ENCODE measurements at places on chromosomes 4 and X.

DNA sequence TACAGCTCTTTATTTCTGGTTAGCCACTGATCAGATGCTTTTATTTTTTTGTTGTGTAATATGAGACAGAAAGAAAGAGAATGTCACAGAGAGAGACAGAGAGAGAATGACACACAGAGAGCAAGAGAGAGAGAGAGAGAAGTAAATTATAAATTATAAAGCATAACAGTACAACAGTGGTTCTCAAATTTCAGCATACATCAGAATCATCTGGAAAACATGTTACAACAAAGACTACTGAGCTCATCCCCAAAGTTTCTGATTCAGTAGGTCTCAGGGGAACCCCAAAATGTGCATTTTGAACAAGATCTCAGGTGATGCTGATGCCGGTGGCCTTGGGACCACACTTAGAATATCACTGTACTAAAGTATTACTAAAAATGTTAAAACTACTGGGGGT is 245.8 kb upstream of the DIAPH2 start:
- DNase-seq, result no peak

DNA sequence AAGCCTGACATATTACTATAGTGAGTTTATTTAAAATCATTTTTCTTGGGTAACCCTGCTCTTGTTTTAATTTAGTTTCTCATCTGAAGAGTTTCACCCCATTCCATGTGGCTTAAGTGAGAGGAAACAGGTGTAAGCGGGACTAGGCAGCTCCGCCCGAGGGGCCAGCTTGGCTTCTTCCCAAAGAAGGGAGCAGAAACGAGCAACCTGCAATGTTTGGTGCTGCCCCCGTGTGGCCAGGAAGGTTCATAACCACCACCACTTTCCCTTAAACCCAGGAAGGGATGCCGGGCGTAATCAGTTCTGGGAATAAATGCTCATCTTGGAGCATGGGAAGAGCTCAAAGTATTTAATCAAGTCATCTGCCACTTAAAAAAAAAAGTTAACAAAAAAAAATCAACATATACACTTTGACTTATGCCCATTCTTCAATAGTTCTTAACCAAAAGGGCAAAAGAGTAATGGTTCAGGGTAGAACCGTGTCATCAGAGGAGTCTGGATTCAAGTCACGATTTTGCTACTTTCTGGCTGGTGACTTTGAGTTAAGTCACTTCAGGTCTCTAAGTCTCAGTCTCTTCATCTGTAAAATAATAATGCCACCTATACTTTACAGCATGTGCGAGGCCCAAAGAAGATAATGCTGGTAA is 147.9 kb downstream of the NSUN7 start:
- peak; percentile 42 for DNase-seq

GRCh38 chr4:76856243-76857073 is 41.5 kb downstream of the SOWAHB start:
- DNase-seq, result no peak

GRCh38 chr4:95050980-95051701 is 293.4 kb downstream of the BMPR1B start:
- DNase-seq, result no peak

- DNase-seq, result no peak
Measured at GRCh38 chr4:4533461-4534169, 8.2 kb downstream of the STX18 start.

DNA sequence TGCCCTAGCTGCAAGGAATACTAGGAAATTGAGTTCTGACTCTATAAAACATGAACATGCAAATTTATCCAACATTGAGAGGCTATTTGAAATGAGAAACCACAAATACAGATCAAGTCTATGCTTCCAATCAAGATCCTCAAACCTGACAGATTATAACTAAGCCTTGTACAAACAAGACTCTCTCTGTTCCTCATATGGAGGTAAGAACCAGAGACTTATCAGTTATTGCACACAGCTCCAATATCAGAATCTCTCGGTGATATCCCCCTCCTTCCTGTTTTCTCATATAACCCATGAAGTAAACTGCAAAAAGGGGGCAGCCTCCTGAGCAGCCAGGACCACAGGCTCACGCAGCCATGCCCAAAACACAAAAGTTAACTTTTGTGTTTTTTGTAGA is 36.5 kb downstream of the FBXW7 start:
- no peak for DNase-seq

DNA sequence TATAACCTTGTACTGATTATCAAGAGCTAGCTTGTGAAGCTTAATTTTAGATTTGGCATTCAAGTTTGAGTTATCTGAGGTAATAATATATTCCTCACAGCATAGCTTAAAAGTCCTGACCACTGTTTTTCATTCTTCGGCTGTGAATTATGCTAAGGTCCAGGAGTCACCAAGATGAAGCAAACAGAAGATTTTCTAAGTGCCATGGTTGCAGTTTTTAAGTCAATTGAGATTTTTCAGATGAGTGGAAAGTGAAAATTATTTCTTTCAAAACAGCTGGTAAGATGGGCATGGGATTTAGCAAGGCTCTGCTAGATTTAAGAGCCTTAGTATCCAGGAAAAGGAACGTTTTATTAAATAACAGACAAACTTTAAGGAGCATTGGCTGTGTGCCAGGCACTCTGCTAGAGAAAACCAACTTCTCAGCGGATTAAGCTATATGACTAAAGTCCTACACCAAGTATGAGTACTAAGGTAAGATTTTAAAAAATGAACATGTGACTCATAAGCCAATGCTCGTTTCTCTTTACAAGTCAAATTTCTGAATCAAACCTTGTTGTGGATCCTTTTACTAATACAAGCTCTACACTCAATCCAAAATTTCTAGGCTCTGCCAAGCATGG is 149.9 kb upstream of the IL15 start:
- no peak for DNase-seq

DNA sequence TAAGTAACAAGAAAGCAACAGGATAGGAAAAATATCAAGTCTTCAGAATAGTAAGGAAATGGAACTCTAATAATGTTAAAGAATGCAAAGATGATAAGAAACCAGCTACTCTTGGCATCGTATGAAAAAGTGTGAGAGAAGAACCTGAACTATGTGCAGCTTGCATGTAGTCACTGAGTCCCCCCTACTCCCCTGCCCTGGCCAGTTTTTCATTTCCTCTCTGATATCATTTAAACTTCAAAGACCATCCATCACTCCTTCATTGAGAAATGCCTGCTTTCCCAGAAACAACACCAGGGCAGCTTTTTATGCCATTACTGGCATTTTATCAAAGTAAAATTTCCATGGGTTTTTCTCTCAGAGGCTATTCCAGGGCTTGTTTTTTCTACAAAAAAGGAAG is 28.1 kb downstream of the INPP4B start:
- DNase-seq, result no peak

DNA sequence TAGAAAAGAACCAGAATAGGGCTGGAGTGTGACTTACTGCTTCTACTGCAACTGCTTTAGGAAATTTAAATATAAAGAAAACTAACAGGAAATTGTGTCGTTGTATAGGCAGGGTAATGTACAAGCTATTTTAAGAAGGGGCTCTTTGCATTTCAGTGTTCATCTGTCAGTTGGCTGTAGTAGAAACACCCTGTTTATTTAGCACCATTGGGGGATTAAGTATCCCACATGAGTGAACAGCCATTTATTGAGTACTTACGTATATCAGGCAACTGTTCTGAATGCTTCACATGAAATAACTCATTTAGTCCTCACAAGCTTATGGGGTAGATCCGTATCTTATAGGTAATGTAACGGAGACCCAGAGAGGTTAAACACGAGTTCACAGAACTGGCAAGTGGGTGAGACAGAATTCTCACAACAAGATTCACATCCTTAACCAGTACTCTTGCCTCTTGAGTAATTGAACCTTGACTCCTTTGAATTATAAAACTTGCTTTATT is 23.9 kb downstream of the STIM2 start:
- no peak for DNase-seq

DNA sequence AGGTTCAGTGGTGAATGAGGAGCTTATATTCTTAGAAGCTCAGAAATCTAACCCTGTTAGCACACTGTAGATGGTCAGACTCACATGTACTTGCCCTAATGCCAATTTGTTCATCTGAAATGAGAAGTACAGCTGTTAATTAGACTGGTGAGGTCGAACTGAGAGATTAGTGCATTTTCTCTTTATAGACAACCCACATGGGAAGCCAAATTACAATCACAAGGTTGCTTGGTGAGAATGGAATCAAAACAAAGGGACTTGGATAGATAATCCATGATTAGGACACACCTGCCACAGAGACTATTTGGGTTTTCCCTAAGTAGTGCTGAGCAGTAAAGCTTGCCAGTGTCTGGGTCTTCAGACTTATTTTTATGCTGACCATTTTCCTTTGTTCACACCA is 88.3 kb downstream of the POLA1 start:
- no peak for DNase-seq

DNA sequence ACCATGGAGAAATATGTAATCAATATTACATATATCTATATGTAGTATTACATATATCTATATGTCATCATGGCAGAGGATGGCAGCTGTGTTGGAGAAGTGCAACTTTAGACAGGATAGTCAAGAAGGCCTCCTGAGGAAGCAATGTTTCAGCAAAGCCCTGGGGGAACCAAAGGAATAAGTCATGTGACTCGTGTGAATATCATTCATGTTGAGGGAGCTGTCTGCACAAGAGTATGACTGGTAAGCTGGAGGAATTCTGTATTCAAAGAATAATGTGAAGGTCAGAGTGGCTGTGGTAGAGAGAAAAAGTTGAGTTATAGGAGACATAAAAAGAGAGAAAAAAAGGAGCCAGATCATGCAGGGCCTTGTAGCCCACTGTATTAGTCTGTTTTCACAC is 92.9 kb upstream of the EDNRA start:
- DNase-seq, result no peak

DNA sequence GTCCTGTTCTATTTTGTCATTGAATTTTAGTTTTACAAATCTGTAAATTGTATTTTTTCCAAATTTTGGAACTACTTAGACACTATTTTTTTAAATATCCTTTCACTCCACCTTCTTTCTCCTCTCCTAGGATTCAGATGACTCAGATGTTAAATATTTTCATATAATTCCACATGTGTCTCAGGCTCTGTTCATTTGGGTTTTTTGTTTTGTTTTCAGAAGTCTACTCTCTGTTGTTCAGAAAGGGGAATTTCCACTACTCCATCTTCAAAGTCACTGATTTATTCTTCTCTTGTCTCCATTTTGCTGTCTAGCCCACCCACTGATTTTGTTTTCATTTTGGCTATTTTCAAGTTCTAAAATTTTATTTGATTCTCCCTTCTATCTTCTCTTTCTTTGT is 264.0 kb upstream of the SLIT2 start:
- DNase-seq, result no peak

DNA sequence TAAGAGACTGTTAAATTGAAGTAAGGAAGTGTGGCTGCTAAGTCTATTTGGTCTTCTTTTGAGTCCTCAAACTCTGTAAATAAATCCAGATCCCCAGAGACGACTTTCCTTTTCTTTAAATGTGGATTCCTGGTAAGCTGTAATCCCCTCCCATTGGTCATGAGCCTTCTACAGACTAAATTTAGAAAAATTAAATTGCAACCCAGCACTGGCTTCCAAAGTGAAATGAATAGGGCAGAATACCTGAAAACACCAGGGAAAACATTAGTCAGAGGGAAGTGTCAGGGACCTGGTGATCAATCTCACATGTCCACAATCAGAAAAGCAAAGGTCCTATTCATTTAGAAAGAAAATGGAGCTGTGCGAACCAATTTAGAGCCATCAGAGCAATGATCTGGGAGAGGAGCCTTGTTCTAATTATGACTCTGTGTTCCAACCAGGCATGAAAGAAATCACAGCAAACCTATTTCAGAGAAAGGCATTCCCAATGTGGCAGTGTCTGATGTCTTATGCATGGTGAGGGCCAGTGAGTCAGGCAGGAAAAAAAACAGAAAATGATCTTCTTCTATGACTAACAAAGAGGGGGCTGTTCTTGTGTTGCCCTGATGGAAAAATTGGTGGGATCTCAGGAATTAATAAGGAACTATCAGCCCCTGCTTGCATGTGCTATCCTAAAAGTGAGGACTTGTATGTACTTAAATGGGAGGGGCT is 19.8 kb upstream of the CCDC149 start:
- DNase-seq, result no peak

GRCh38 chr4:173936861-173937260 is 346.6 kb downstream of the FBXO8 start:
- DNase-seq, result no peak

- DNase-seq, result no peak
Measured at GRCh38 chr4:183659872-183660242, 764 bp downstream of the TRAPPC11 start.
